Colonic mucosa (tissue), 4 donors: ENCODE measurements at places on chromosomes 1 and 21.
A peak's percentile ranks its signal among the peaks of the same experiment; 100 is the strongest.

- no peak for DNase-seq
These were observed 107.0 kb downstream of the NME7 start for GRCh38 chr1:169260478-169261151.

DNA sequence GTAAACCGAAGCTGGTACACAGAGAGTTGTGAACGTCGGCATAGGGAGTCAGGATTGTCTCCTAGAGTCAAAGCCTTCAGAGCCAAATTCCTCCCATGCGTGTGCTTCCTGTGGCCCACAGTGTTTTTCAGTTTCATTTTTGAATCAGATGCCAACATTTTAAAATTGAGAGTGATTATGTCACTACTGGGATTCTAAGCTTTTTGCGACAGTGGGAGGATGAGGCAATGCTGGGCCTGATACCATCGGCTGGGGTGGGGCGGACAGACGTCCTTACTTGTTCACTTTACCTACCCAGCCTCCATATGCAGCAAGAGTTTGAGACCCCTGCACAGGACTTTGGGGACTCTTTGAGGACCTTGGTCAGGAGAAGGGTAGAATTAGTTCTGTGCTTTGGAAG, 1.3 kb upstream of the KLHDC7A start:
- no peak for DNase-seq

DNA sequence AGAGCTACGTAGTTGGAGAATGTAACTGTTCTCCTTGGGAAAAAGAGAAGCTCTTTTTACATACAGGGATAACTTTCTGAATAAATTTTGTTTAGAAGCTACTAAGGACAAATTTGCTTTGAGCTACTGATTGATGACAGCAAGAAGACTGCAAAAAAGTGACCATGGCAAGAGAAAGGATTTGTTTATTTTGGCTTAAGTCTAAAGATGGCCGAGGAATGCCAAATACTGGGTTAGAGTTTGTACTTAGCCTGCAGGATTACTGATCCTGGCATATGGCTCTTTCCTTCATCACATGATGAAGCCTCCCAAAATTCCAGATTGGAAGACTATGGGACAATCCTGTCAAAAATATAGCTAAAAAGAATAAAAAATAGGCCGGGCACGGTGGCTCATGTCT, 28.7 kb downstream of the RPS27 start:
- DNase-seq = no peak

DNA sequence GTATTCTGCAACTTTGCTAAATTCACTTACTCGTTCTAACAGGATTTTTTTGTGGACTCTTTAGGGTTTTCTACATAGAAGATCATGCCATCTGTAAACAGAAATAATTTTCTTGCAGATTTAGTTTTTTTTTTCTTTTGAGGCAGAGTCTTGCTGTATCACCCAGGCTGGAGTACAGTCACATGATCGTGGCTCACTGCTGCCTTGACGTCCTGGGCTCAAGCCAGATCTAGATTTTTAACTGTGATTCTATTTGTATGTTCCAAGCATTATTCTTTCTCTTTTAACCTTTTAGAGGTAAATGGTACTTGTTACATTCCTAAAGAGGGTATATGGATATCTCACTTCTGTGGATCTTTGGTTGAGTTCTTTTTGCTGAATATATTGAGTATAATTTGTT, 18.6 kb downstream of the FABP3 start:
- no peak for DNase-seq

- no peak for DNase-seq
These were observed 159.8 kb upstream of the SGIP1 start for GRCh38 chr1:66374148-66374547.

DNA sequence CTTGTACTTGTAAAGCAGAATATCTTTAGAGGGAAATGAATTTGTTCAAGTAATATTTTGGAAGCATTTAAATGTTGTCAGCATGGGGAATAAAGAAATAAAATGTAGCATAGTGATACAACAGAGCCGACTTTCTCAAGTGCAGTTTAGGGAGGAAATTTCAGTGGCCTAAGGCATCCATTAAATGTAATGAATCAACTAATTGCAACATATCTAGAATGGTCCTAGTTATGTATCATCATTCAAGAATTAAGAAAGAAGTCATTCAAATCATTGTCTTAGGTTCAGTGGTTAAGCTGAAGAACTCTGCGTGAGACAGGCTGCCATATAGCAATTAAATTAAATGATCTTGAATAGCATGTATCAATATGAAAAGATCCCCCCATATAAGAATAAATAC, 360.7 kb downstream of the TBX15 start:
- no peak for DNase-seq

DNA sequence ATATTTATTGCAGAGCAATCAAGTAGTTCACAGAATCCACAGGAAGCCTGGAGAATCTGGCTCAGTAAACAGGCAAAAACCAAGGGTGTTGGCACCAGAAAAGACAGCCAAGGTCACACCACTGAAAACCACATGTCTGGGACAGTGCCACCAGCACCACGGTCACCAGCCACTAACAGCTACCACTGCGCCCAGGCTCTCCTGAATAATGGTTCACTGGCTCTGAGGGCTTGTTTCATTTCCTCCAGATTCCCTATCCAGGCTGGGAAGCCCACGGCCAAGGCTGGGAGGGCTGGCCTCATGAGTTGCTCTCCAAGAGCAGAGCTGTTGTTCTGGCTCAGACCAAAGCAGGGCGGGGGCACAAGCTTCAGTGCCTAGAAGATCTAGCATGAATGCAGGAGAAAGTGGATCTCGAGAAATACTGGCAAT, 54.5 kb upstream of the PTGFRN start:
- peak; percentile 49 for DNase-seq

GRCh38 chr1:228555074-228555994, 68.2 kb downstream of the RNF187 start:
- DNase-seq = no peak

DNA sequence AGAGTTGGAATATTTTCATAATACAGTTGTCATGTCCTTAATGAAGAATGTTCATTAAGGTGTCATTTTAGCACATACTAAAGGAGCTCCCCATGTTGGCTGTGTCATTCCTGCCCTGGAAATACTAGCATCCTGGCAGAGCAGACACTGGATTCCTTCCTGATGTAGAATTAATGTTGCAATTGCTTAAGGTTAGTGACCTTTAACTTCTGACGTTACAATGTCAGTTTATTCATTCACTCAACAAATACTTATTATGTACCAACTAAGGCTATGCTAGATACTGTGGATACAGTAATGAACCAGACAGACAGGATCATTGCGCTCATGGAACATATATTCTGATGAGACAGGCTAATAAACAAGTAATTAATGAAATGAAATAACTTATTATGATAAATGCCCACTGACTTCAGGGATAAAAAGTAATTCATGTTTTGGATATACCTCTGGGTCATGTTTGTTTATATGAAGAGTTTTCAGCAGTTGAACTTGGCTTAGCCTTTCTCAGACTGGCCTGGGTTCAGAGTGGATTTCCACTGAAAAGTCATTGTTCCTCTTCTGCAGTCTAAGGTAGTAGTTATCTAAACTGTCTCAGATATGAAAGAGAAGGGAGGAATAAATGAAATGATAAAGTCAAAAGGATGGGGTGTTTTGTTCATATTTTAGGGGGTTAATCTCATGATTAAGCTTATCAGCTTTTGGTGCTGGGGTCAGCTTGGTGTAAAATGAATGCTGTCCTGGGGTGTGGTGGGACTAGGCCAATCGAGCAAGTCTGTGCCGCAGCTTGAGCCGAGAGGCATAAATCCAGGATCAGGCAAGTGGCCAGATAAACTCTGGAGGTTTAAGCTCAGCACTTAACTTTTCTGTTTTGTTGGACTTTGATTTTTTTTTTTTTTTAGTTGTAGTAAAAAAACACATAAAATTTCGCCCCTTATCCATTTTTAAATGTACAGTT, 43.3 kb upstream of the KCNQ4 start:
- peak; percentile 38 for DNase-seq

- DNase-seq = no peak
These were observed 47.4 kb upstream of the TSPAN2 start for GRCh38 chr1:115136706-115137105.

DNA sequence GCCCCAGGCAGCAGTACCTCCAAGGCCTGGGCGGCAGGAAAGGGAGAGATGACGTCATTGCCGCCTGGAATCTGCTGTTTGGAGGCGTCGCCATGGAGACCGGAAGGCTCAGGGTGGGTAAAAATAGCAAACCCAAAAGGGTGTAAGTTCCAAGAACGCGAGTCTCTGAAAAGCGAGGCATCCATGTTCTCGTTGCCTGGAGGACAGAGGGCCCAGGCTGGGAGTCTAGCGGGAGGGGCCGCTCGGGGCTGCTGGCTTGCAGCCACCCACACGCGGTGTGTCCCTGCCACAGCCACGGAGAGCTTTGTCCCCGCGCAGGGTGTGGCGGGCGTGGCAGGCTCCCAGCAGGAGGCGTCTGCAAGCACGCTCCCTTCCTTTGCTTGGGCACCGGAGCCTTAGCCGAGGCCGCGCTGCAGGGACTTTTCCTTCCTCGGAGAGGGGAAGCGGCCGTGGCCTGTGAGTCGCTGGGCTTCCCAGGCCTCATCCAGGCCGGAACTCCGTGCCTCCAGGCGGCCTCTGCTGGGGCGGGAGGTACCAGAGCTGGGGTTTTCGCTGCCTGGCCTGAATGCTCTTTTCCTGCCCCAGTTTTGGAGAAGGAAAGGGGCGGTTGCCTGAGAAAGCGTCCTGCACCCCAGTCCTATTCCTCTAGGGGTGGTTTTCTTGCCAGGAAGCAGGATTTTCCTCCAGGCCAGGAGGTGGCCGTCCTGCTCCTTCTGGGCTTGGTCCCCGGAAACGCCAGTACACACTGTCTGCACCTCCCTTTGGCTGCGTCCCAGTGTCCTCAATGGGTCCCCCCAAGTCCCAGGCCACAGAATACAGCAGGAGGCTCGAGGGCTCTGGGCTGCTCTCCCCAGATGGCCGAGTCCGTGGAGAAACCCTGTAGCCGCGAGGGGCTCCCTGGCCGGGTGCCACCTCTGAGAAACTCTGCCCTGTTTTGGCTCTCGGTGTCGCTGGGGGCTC, 15.3 kb upstream of the SKI start:
- DNase-seq = peak; percentile 85

- DNase-seq = no peak
These were observed 16.6 kb downstream of the STX12 start for GRCh38 chr1:27789540-27790041.

DNA sequence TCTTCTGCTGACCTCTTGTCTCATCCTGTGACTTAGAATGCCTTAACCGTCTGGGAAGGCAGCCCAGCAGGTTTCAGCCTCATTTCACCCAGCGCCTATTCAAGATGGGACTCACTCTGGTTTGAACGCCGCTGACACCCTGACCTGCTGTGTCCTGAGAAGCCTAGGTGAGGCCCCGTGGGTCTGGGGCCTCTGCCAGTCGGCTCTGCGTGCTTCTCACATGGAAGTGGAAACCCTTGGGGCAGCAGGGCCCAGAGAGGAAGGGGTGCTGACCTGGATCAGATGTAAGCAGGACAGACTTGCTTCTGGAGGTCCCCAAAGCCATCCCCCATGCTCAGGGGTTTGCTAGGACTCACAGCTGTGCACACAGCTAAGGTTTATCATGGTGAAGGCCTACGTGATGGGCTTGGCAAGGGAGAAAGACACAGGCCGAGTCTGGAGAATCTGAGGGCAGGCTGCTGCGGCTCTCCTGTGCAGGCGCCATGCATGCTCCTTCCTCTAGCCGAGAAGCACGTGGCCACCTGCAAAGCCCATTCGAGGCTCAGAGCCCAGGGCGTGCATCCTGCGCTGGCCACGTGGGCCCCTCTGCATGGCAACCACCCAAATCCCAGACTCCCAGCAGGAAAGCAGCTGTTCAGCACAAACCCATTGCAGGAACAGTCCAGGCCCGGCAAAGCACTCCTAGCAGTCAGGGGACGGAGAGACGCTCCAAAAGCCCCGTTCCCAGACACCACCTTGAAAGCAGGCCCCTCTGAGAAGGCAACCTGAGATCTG, 3.8 kb downstream of the TRPM2 start:
- no peak for DNase-seq

GRCh38 chr1:5901841-5902240, 90.4 kb downstream of the NPHP4 start:
- DNase-seq = no peak

DNA sequence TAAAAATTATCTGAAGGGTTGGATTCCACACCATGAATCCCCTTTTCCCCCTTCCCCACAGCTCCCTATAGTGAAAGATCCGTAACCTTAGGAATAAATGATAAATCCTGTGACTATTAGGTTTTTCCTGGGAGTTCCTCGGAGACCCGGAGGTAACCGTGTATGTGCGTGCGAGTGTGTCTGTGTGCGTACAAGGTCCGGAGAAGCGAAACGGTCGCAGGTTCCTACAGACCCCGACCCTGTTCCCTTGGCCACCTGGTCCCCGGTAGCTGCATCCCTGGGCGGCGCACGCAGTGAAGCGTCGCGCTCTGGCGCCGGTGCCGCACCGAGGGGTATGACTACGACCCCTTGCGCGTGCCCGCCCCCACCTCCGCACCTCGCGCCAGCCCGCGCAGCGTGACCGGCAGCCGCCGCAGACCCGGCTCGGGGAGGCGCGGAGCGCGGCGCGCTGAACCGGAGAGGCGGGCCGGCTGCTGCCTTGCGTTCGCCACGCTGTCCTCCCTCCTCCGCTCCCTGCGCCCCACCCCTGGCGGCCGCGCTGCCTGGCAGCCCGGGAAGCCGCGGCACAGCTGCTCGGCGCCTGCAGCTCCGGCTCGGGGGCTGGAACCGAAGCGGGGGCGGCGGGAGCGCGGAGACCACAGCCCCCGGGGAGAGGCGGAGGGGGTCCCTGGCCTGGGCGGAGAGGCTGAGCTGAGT, at the start of gene AK5:
Gene AK5, plus strand, starts transcription at position 529 of the 696 bp plus-strand sequence. CDS start 295 bp downstream, outside the sequence.
- DNase-seq = peak; percentile 19

- no peak for DNase-seq
These were observed 23.6 kb downstream of the SLAMF1 start for GRCh38 chr1:160623227-160623633.

- no peak for DNase-seq
These were observed 522.9 kb downstream of the LRRIQ3 start for GRCh38 chr1:73674945-73675561.

GRCh38 chr1:203306965-203307541, 1.7 kb downstream of the BTG2 start:
- DNase-seq = peak; percentile 56
